ENCODE measurements at places on chromosomes 12 and 14. TPM values are rescaled to one million over a fixed set of nuclear protein-coding genes. Genes with fewer than 3 reads are reported as not detected.

DNA sequence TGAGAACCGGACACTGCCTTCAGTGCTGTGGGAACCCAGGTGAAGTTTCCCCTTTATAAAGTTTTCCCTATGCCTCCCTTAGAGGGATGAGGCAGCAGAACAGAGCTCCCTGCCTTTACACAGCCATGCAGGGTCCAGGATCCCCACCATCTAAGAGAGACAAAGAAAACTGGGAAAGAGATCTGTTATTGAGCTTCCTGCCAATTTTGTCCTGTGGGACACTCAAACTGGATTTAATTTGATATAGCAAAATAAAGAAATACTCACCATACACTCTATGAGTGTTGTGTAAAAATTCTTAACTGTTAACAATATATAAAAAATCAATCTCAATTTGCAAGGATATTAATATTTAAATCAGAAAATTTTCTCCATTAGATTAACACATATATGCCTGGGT is 69.9 kb downstream of the DRAM1 start:
- no peak overlapping the region for H3K27ac ChIP-seq
- no peaks in the 10 kb centered on the region for H3K4me1 ChIP-seq

DNA sequence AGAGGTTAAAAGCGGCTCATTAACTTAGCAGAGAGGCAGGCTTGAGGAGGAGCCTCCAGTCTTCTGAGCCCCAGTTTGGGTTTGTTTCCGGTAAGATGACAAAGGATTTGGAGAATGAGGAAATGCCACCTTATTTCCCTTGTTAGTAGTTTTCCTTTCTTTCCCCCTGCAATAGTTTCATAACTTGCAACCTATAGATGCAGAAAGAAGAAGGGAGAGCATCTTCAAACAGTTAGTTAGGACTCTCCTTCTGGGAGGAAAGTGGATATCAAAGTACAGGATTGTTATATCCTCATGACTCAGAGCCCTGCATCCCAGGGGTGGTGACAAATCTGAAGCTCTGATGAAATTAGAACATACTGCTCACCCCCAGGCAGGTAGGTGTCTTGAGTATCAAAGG is 180.7 kb upstream of the SLC38A2 start:
- H3K4me1 ChIP-seq: peaks cover 3% of the 10 kb centered on the region
- peak overlapping the region; percentile 4 for H3K27ac ChIP-seq
- H3K27me3 ChIP-seq: no peaks in the 10 kb centered on the region
- no peak overlapping the region for H3K4me3 ChIP-seq
- DNase-seq: no peak

DNA sequence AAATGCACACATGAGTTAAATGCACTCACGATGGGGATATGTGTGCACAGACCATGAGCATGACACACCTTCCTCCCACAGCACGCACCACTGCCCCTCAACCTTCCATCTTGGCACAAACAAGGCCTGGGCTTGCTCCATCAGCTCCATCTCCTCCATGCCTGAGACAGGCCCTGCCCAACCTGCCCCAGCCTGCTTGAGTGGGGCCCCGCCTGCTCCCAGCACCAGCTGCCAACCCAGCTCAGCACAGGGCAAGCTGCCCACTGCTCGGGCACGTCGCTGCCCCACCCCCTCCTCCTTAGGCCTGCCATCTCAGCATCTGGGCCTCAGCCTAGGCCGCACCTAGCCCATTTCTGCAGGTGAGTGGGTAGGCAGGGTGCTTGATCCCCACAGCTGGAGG is 27.6 kb upstream of the KRT78 start:
- no peaks in the 10 kb centered on the region for H3K36me3 ChIP-seq
- H3K27me3 ChIP-seq: no peaks in the 10 kb centered on the region
- H3K4me1 ChIP-seq: peaks cover 32% of the 10 kb centered on the region
- H3K4me3 ChIP-seq: no peak overlapping the region
- DNase-seq: no peak
- H3K27ac ChIP-seq: no peak overlapping the region

- H3K36me3 ChIP-seq: no peaks in the 10 kb centered on the region
- H3K27ac ChIP-seq: no peak overlapping the region
- no peak overlapping the region for H3K4me3 ChIP-seq
- H3K4me1 ChIP-seq: peaks cover 22% of the 10 kb centered on the region
- no peak for DNase-seq
Observed at GRCh38 chr12:66070378-66071120, 60.0 kb downstream of the LLPH start.

GRCh38 chr14:51789596-51789995 is 70.8 kb upstream of the GNG2 start:
- peak overlapping the region; percentile 38 for H3K27ac ChIP-seq
- H3K4me1 ChIP-seq: no peaks in the 10 kb centered on the region
- H3K27me3 ChIP-seq: peaks cover 6% of the 10 kb centered on the region
- H3K4me3 ChIP-seq: no peak overlapping the region

The ANKRD33 gene
- not detected for polyA plus RNA-seq

GRCh38 chr14:58774531-58774930 is 136.8 kb downstream of the DACT1 start:
- no peak overlapping the region for H3K4me3 ChIP-seq
- no peaks in the 10 kb centered on the region for H3K27me3 ChIP-seq
- DNase-seq: no peak
- H3K27ac ChIP-seq: no peak overlapping the region
- H3K4me1 ChIP-seq: no peaks in the 10 kb centered on the region

- H3K27ac ChIP-seq: no peak overlapping the region
- H3K36me3 ChIP-seq: no peaks in the 10 kb centered on the region
- H3K27me3 ChIP-seq: no peaks in the 10 kb centered on the region
Observed at GRCh38 chr12:26153421-26154154, 28.8 kb upstream of the BHLHE41 start.

The TAS2R9 gene
- not detected for polyA plus RNA-seq

GRCh38 chr12:84816916-84817695 is 95.5 kb downstream of the SLC6A15 start:
- H3K27me3 ChIP-seq: no peaks in the 10 kb centered on the region
- H3K27ac ChIP-seq: no peak overlapping the region
- H3K4me3 ChIP-seq: no peak overlapping the region
- no peaks in the 10 kb centered on the region for H3K4me1 ChIP-seq

The KICS2 gene
- polyA plus RNA-seq: 6.6 TPM

- H3K27me3 ChIP-seq: no peaks in the 10 kb centered on the region
- DNase-seq: no peak
- H3K4me1 ChIP-seq: no peaks in the 10 kb centered on the region
Observed at GRCh38 chr14:104550861-104551728, 28.5 kb upstream of the C14orf180 start.

GRCh38 chr14:91830777-91831176 is 36.6 kb downstream of the TC2N start:
- peaks cover 59% of the 10 kb centered on the region for H3K4me1 ChIP-seq
- H3K27ac ChIP-seq: no peak overlapping the region
- H3K36me3 ChIP-seq: no peaks in the 10 kb centered on the region
- no peak for DNase-seq
- H3K27me3 ChIP-seq: no peaks in the 10 kb centered on the region

DNA sequence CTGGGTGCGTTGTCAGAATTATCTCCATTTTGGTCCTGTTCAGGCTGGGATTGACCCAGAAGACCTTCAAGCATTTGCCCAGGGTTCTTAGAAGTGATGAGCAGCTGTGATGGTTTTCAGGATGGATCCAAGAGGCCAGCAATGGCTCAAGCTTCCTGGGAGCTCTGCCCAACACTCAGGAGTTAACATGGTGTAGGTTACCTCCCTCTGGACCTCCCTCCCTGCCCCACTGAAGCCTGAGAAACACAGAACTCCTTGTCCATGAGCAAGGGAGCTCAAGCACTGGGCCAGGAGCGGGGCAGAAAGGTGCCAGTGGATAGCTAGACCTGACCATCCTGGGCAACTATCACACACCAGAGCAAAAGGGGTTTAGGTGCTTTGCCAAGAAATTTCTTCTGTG is 148.4 kb upstream of the FKBP4 start:
- no peak overlapping the region for H3K27ac ChIP-seq
- DNase-seq: peak; percentile 38
- H3K4me3 ChIP-seq: no peak overlapping the region
- no peaks in the 10 kb centered on the region for H3K36me3 ChIP-seq

The TMBIM6 gene
- 100 TPM for polyA plus RNA-seq

The RALGAPA1 gene
- 11.3 TPM for polyA plus RNA-seq

The KRT2 gene
- 0.07 TPM for polyA plus RNA-seq

The IFNG-AS1 gene
- polyA plus RNA-seq: 1.5 TPM

- no peaks in the 10 kb centered on the region for H3K36me3 ChIP-seq
- no peak overlapping the region for H3K4me3 ChIP-seq
- peaks cover 23% of the 10 kb centered on the region for H3K4me1 ChIP-seq
- peaks cover 5% of the 10 kb centered on the region for H3K27me3 ChIP-seq
- no peak for DNase-seq
Observed at GRCh38 chr12:51395283-51396230, 4.4 kb upstream of the GALNT6 start.

Measured in spleen (tissue), 13 donors.